ENCODE measurements at places on chromosomes 11 and 22.

GRCh38 chr11:122691549-122692150, 36.1 kb downstream of the UBASH3B start:
- DNase-seq: no peak

GRCh38 chr11:126601550-126602215, 246.2 kb downstream of the ST3GAL4 start:
- DNase-seq: no peak

DNA sequence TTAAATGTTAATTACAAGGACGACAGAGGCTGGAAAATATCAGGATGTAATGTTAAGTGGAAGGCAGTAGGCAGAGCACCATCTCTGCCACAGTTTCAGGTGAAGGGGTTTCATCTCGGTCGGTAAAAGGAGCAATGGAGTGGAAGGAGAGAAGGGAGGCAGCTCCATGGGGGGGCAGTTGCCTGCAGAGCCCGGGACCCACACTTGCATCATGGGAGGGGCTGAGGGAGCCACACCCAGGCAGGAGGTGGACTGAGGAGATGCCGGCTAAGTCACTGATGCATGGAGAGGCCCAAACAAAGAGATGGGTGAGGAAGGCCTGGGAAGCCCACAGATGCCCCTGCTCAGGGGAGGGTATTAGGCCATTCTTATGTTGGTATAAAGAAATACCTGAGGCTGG, 1470.9 kb downstream of the BRD1 start:
- no peak for DNase-seq

- no peak for DNase-seq
Observed at GRCh38 chr11:118690553-118691304, 11.3 kb upstream of the TREH start.

- no peak for DNase-seq
Observed at GRCh38 chr11:61498767-61499341, 9.7 kb upstream of the LRRC10B start.

DNA sequence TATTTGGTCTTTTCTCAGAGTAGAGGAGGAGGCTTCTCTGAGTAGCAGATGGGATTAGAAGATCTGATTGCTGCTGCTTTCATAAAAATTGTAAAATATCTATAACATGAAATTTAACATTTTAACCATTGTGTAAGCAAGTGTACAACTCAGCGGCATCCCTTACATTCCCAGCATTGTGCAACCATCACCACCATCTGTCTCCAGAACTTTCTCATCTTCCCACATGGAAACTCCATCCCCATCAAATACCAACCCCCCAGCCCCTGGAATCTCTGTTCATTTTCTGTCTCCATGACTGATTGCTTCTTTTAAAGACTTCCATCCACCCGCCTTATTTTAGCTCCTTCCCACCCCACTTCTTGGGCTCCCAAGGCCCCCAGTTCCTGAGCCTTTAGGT, 32.3 kb downstream of the MRGPRD start:
- no peak for DNase-seq

GRCh38 chr11:58330861-58331260, 28.0 kb downstream of the OR5B17 start:
- DNase-seq: no peak

GRCh38 chr11:114082767-114083181, 23.3 kb downstream of the ZBTB16 start:
- no peak for DNase-seq
